Progenitor cell of endocrine pancreas (in vitro differentiated cells): ENCODE measurements at places on chromosomes 12 and 14. TPM values are rescaled to one million over a fixed set of nuclear protein-coding genes. Genes with fewer than 3 reads are reported as not detected.

GRCh38 chr14:96265383-96266095, 9.5 kb downstream of the BDKRB1 start:
- DNase-seq: no peak

DNA sequence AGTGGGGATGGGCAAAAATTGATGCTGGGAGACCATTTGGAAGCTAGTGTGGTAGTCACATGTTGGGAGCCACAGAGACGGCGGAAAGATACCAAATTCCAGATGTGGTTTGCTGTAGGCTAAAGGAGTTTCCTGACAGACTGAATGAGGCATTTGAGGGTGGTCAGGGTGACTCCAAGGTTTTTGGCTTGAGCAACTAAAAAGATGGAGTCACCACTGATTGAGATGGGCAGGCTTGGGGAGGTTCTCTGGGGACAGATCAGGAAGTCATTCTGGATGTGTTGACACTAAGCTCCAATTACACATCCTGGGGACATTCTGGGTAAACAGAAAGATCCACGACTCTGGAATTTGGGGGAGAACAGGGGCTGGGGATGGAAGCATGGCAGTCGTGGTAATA, 15.5 kb upstream of the SERPINA9 start:
- DNase-seq: no peak

DNA sequence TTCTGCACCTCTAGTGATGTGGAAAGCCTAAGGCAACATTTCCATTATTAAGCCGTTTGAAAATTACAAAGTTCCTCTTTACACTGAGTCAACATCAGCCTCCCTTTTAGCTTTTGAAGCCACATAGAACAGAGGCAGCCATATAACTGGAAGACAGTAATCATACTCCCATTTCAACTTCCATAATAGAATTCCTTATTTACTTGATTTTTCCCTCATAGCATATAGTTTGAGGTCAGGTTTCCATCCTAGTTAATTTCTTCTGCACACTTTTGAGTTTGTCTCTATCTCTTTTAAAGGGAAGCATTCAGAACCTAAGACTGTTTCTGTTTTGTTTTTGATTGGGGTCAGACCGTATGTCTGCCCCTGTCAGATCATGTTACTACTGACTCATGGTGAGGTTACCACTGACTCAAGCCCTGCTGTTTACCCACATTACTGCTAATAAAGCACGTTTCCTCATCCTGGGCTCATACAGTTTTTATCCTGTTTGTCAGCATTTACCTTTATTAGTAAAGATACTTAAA, 161.0 kb downstream of the SLC38A4 start:
- DNase-seq: no peak

- DNase-seq: no peak
Observed at GRCh38 chr12:46103559-46104383, 113.4 kb upstream of the SCAF11 start.

SPIC gene
- not detected in 2 replicates for total RNA-seq

RPS26 gene
- 30.2 and 39.3 TPM in 2 replicates for total RNA-seq

AQP2 gene
- total RNA-seq: 0.29 and 1.0 TPM in 2 replicates

DNA sequence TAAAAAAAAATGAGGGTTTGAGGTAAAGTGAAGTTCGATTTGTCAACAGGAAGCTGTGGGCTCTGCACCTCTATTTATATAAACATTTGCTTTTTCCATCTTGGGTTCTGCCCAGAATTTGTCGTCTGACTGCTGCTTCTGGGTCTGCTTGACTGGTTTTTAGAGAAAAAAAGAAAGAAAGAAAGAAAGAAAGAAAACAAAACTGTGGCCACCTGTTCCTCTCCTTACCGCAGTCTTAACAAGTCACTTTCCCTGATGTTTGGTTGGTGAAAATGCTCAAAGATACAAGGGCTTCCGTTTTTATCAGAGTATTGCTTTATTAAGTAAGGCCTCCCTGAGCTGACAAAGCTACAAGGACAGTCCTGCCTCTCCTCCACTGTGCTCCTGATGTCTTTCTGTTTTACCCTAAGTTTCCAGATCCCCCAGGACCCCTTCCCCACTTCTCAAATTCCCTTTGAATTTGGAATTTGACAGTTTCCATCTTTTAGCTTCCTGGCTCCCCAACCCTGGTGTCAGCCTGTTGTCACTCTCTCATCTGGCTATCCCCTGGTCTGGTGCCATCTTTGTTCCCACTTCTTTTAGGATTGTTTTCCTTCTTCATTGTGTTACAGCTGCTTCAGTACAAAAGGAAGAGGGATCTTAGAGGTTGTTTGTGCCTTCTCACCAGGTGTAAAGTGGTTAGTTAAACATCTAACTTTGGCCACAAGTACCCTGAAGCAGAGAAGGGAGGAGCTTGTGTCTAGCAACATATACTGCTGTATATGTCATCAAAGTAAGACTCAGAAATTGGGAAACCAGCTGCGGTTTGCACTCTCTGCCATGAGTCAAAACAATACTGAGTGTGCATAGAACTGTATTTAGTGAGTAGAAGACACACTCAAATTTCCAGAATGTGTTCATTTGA, 18.0 kb downstream of the MFAP5 start:
- no peak for DNase-seq

WDR89 gene
- total RNA-seq: 18.6 and 20.6 TPM in 2 replicates

SMIM41 gene
- total RNA-seq: not detected in 2 replicates

STK38L gene
- total RNA-seq: 145 and 149 TPM in 2 replicates

NDUFB1 gene
- 96.3 and 99.0 TPM in 2 replicates for total RNA-seq

AQP5 gene
- total RNA-seq: 1.8 and 2.0 TPM in 2 replicates

- DNase-seq: no peak
Observed at GRCh38 chr12:108853981-108854446, 3.4 kb downstream of the SSH1 start.

KRT73 gene
- total RNA-seq: not detected in 2 replicates

DNA sequence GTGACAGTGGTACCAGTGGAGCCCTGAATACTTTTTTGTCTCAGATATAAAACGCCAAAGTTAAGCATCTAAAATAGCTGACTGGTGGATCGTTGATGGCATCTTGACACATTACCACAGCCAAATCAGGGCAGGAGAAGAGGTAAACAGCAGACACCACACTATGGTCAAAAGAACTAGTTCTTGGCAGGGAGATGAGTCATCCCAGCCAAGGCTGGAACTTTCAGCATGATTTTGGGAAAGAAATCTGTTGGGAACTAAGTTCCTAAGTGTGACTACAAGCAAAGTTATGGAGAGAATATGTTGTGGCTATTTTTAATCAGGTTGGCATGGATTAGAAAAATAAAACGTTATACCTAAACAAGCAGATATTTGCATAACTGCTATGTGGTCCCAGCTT, 36.9 kb downstream of the LGR5 start:
- DNase-seq: no peak

GRCh38 chr12:123043536-123044001, 63.1 kb downstream of the ARL6IP4 start:
- peak; percentile 24 for DNase-seq

DNA sequence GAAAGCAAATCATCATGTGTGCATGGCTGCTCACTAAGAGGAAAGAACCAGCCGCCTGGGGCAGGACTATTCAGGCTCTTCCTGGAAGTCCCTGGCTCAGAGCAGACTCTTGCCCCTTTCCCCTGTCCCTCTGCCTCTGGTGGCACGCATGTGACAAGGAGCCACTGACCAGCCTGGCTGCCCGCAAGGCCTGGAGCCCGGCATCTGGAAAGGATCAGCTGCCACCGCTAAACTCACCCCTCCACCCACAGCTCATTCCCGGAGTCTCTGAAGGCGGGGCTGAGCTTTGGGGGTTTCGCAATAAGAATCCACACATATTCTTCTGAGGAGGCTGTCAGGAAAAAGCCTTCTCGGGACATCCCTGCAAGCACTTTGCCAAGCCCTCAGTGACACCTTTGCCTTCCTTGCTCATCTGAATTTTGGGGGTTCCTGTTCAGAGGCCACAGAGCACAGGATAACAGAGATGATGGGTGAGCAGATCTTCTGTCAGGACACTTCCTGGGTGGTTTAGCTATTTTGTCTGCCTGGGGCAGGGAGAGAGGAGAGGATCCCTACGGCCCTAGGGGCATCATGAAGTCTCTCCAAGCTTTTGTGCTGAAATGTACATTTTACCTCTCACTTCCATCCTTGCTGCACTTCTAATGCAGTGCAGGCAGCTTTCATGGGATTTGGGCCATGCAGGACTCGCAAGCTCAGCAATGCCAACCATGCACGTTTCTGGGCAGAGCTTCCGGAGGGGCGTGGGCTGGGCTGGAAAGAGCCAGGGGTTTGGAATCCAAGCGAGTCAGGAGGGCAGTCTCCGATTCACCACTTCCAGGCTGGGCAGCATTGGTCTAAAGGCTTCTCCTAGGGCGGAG, 124.8 kb upstream of the MAP1LC3B2 start:
- DNase-seq: no peak

- DNase-seq: no peak
Observed at GRCh38 chr12:92732716-92733115, 29.9 kb downstream of the PLEKHG7 start.

SLC8A3 gene
- 0.43 and 0.89 TPM in 2 replicates for total RNA-seq

JPH4 gene
- not detected in 2 replicates for total RNA-seq

DNA sequence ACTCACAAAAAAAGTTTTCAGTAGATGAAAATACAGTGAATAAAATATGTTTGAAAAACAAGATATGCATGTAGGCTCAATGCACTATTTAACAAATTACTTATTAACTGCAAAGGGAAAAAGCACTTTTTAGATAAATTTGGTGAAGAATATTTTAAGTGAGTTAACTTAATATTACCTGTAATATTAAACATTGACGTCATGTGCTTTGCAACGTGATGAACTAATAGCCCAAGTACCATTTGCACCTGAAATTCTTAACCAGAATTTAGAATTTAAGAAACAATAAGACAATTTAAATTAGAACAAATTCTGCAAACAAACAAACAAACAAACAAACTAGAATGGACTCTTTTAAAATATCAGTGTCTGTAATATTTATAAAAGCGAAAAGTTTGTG, 659.0 kb upstream of the NOVA1 start:
- no peak for DNase-seq

GUCY2C gene
- 1.2 and 1.7 TPM in 2 replicates for total RNA-seq

CARMIL3 gene
- total RNA-seq: 4.3 and 4.9 TPM in 2 replicates

HOXC9 gene
- not detected in 2 replicates for total RNA-seq

DEPDC4 gene
- total RNA-seq: 3.9 and 4.3 TPM in 2 replicates

TAS2R19 gene
- 6.6 and 8.5 TPM in 2 replicates for total RNA-seq

KRT77 gene
- not detected in 2 replicates for total RNA-seq

DNA sequence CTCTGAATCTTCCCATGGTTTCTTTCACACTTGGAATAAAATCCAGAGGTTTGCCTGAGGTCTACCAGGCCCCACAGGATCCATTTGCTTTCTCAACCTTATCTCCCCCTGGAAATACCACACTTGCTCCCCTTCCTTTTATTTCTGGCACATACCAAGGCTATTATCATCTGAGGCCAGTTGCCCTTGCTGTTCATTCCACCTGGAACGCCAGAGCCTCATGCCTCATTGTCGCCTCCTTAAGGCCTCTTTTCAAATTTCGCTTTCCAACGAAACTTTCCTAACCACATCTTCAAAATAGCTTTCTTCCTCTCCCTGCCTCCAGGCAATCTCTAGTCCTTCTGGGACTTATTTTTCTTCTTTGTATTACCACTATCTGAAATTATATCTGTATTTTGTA, 11.2 kb upstream of the LRIG3 start:
- DNase-seq: no peak

GRCh38 chr14:29215853-29216252, 449.3 kb downstream of the FOXG1 start:
- DNase-seq: no peak

DACT1 gene
- total RNA-seq: 5.5 and 8.2 TPM in 2 replicates

GRCh38 chr12:3061501-3062215, 15.5 kb upstream of the TSPAN9 start:
- DNase-seq: no peak

GRCh38 chr12:100154474-100155247, 12.0 kb upstream of the BLTP3B start:
- peak; percentile 50 for DNase-seq

FRMD6 gene
- total RNA-seq: 40.7 and 45.8 TPM in 2 replicates

DCN gene
- 0.55 TPM in 1 of 2 replicates, not detected in the other for total RNA-seq

- no peak for DNase-seq
Observed at GRCh38 chr12:18646286-18646890, 91.4 kb downstream of the PLCZ1 start.

DNA sequence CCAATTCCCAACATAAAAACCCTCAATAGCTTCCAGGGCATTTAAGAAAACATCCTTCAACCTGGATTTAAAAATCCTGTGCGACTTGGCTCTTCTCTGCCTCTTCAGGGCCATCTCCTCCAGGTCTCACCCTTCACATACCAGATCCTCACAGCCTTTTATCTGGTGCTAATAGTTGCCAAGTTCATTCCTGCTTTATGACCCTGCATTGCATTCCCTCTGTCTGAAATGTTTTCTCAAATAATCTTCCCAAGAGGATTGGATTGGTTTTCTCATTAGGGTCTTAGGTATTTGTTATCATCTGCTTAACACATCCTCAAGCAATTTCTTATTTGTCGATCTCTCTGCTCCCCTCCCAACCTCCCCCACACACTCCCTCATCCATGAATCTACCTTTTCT, 832.0 kb downstream of the GALC start:
- no peak for DNase-seq

DNA sequence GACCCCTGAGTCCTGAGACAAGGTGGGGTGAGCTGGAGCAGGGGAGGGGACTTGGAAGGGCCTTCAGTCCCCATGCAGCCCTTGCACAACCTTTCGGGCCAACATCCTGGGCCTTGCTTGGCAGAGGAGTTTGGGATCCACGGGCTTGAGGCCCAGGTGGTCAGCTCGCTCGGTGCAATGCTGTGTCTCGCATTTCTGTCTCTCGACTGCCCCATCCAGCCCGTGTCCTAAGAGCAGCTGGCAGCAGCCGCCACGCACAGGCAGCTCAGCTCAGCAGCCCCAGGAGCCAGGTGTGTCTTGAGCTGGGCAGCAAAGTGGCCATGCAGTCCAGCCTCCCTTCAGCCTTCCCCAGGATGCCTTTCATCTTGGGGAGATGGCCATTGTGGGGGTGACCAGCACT, 10.8 kb downstream of the PACS2 start:
- DNase-seq: no peak

- no peak for DNase-seq
Observed at GRCh38 chr14:95533822-95534221, 1.0 kb upstream of the GLRX5 start.

GLIPR1L2 gene
- total RNA-seq: 0.29 and 0.64 TPM in 2 replicates

DNA sequence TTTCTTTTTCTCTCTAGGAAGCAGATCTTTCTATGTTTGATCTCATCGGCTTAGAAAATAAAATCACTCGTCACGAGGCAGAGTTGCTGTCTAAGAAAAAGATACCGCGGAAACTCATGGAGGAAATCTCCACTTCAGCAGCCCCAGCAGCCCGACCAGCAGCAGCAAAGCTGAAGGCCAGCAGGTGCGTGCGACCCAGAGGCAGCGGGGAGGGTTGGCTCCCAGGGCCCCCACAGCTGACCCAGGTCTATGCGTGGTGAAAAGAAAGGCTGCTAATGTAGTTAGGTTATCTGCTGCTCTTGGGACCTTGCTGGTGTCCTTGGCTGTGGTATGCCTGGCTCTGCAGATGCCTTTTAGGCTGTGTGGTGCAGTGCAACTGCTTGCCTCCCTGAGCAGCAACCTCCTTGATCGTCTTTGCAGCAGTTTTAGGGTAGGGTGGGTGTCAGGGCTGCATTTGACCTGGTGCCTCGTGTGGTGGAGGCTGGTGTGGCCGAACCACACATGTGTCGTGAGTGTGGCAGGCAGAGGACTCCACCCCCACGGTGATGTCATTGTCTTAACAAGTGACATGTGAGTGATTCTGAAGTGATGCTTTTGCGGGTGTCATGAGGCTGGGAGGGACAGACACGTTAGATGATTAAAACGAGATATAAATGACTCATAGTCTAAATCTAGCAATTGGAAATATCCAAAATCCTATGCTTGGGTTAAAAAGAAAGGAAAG, 68.6 kb downstream of the EP400 start:
- no peak for DNase-seq

CCDC175 gene
- total RNA-seq: 0.20 and 0.26 TPM in 2 replicates

- no peak for DNase-seq
Observed at GRCh38 chr12:122866950-122867607, 28.8 kb downstream of the VPS37B start.
